ENCODE measurements at places on chromosomes 5 and 9.

- no peak for DNase-seq
Measured at GRCh38 chr5:72237879-72238278, 82.2 kb downstream of the MRPS27 start.

DNA sequence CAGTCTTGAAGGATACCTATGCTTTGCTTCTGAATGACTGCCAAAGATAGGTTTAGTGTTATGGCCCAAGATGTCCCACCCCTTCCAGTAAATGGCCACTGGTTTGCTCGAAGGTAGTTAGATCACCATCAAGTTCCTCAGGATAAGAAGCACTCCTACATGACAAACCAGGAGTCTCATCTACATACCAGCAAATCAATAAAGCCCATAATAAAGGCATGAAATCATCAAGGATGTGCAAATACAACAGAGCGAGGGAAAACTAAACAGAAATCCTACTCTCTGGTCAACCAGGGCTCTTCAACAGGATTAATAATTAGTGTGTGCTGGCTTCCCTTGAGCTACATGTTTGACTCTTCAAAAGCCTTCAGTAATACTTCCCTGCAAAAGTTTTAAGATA is 141.0 kb downstream of the LHFPL2 start:
- DNase-seq, result no peak

DNA sequence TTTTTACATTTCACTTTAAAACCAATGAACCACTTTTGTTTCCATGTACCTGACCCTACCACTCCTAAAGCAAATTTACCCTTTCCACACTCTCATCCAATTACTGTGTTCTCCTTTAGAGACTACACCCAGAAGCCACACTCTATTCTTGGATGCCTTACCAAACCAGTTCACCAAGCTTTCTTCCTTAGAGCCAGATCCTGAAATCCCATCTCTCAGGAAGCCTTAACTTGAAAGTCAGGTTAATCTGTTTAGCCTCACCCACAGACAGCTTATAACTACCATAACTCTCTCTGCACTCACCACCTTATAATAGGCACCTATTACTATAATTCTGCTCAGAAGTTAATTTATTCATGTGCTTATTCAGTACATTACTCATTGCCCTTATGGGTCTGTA is 4.3 kb downstream of the CSNK1A1 start:
- no peak for DNase-seq

- DNase-seq, result no peak
Measured at GRCh38 chr9:90801973-90802322, 329 bp downstream of the SYK start.

DNA sequence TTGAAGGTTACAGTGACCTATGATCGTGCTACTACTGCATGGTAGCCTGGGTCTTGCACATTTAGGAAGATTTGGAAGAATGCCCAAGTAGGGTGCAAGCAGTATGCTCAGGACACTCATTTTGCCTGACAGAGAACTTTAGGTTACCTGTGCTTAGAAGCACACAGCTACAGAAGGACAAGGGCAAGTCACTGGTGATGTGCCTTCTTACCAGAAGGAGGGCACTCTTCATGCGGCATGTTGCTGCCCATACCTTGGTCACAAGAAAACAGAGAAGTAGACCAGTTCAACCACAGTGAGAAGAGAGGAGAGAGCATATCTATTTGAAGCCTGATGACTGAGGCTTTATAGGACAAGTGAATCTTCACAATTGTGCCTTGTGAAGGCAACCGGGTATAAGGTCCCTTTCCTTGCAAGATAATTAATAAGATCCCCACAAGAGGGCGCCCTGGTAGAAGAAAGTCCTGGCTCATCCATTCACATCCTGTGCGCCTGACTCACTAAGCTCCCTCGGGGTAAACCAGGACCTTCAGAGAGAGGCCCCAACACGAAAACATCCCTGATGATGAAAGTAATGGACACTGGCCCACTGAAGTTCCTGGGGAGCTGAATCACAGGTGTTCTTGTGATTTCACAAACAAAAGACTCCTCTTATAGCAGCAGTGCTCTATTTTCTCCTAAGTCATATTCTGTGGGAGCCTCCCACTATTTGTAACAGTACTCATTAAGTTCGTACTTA is 38.1 kb upstream of the STARD4 start:
- DNase-seq, result peak; percentile 95

DNA sequence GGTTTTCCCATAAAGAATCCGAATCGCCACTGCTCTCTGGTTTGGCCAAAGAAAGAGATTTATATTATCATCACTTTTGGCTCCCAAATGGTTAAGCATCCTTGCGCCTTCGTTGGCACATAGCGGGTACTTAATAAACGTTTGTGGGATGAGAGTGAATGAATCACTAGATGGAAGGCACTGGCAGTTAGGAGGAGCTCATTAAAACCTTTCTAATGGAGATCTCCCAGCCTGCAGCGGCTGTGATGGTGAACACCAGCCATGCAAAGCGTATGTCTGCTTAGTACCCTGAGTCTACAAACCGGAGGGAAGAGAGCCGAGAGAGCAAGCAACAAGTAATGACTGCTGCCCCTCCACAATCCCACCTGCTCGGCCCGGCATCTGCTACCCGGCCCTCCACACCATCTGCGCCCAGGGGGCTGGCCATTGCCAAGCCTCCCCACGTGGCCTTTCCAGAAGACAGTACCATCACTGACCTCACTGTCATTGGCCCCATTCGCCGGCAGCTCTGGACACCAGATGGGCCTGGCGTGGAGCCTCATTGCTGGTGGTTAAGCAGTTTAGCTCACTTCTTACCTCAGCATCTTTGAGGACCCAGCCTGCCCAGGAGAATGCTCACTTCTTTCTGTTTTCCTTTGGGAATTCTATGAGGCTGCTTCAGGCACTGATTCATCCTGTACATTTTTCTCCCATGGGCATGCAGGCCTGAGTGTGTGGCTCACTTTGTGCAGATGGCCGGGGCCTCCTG is 39.3 kb upstream of the ANKRD33B start:
- DNase-seq, result peak; percentile 96

Measured in fibroblast of skin of right biceps (primary cell).